ENCODE measurements at places on chromosomes 1 and 21.

DNA sequence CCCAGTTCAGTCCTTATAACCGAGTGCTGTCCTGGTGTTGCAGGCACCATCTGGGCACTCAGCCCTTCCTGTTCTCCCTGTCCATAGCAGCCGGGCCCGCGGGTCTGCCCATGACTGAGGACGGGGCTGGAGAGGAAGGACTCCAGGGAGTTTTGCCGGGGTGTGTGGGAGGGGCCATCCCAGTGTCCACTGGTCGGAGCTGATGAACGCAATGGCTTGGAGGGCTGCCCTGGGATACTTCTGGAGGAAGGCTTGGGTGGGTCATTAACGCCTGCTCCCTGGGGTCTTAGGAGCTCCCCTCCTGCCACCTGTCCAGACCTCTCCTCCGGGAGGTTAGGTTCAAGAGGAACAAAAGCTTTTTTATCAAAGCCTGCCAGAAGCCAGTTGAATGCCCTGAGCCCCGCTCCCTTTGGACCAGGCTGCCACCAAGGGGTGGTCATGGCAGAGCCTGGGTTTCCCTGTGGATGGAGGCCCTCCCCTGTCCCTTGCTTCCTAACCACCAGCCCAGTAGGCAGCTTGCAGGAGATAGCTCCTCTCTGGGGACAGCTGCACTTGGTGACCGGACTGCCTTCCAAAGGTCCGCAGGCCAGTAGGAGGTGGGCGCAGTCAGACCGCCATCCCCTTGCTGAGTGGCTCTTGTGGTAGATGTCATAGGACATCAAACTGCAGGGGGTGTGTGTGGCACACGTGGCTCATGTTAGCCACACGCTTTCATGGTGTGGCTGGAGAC is 61.3 kb downstream of the TRIM11 start:
- no peak for DNase-seq

DNA sequence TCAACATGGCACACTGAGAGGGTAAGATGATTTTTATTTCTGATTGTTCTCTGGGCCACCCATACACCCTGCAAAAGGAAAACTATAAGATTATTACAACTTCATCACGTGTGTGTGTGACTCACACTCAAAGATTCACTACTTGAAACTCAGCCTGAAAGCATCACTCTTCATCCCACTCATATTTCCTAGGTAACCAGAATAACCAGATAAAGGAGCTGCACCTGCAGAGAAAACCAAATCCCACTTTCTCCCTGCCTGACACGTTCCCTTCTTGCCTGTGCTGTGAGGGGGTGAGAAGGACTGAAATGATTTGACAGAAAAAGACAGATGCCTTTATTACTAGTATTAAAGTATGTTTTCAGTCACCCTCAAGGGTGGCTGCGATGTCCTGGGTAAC is 131.6 kb downstream of the TGFBR3 start:
- no peak for DNase-seq

DNA sequence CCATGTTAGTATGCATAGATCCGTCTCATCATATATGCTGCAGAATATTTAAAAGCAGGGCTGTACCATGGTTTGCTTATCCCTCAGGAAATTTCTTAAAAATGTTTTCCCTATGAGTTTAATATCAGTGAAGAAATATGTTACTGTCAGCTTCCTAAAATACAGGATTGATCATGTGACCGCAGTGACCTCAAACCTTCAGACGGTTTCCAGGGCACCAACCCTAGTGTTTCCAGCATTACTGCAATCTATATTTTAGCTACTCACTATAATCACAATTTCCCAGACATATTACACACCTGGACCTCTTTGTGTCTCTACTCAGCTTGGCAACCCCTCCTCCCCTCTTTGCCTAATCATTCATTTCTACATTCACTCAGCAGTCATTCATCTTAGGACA is 7.7 kb upstream of the SDHB start:
- DNase-seq: no peak

DNA sequence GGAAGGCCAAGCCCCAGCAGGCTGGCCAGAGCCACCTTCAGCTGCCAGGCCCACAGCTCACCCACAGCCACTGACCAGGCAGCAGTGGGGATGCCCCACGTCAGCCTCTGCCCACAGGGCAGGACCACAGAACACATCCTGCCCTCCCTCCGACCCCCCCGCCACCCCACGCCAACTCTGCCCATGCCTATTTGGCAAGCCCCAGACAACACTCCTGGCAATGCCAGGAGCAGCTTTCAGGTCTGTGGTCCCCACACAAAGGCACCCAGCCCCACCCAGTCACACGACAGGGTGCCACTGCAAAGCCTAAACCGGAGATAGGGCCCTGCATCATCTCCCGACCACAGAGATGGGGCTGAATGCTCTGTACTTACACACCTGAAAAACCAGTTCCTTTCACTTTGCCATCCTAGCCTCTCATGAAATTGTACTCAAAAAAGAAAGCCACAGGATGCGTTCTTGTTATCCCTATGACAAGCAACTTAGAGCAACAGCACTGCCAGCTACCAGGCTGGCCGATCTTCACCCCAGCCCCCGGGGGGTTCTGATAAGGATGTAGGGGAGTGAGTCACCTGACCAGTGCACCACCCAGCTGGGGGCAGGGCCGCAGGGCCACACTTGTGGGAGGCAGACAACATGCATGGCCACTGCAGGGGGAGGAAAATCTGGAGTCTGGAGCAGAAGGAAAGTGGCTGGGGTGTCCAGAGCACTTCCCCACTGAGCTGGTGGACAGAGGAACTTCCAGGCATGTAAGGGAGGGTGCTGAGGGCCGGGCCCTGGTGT is 36.2 kb downstream of the UBE2G2 start:
- DNase-seq: no peak

GRCh38 chr1:225866061-225866837 is 15.9 kb downstream of the TMEM63A start:
- no peak for DNase-seq

GRCh38 chr21:17053321-17053720 is 459.5 kb upstream of the CXADR start:
- DNase-seq: no peak

GRCh38 chr1:11596295-11596694 is 57.9 kb downstream of the FBXO2 start:
- no peak for DNase-seq

DNA sequence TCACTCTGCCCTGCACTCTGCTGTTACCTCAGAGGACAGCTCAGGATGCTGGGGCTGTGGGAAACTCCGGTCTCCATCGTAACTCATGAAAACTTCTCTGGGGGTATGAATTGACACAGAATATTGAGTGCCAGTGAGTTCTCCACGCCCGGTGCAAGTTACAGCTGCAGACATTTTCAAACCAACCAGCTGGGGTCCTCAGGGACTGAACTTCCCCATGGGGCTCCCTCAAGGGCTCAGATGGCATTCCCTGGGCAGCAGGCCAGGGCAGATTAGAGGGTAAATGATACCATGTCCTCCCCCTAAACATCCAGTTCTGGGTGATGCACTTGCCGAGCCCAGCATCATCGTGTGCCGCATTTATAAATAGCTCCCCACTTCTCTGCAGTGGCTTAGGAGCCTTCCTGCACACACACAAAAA is 27.8 kb upstream of the CCSAP start:
- DNase-seq: peak; percentile 60

DNA sequence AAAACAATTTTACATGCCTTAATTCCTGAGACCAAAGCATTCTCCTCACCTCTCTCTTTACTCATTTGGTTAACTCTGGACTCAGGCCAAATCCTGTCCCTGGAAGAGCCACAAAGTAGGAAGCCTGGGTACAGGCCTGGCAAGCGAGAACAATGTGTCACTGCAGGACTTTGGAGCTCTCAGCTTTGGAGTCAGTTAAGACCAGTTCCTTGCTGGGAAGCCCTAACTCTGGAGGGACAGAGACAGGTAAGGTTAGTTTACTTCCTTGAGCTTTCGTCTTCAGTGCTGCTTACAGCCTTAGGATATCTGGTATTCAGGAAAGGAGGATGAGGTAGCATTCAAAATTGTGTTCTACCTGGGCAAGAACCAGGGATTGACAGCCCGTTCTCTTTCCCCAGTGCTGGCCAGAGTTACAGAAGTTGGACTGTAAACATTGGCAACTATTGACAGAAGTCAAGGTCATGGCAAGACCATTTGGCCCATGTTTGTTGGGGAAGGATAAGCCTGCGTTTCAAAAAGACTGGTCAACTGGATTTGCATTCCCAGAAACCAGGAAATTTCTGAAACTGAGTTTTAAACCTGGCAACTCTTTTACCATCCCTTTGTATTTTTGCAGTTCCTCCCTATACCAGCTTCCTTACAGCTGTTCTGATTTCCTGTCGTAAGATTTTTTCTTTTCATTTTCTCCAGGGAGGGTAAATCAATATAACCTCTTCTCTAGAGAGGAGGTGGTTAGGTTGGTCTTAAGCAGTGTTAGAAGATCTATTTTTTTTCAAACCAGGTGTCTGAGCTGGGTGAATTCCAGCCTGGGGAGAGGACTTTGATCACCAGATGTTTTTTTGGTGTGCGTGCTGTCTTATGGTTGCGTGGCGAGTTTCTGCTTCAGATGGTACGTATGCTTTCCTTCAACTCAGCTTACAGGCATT is at the start of gene C4BPB:
Gene C4BPB (plus strand): TSS at position 160 of the 926 bp plus-strand sequence. CDS start 672 bp downstream, at position 832.
- DNase-seq: no peak

All from DMS 273 treated with DMSO at 0.1 percent for 48 hours (cell line).